ENCODE measurements at places on chromosomes 12 and 14. TPM values are rescaled to one million over a fixed set of nuclear protein-coding genes. Genes with fewer than 3 reads are reported as not detected.

DNA sequence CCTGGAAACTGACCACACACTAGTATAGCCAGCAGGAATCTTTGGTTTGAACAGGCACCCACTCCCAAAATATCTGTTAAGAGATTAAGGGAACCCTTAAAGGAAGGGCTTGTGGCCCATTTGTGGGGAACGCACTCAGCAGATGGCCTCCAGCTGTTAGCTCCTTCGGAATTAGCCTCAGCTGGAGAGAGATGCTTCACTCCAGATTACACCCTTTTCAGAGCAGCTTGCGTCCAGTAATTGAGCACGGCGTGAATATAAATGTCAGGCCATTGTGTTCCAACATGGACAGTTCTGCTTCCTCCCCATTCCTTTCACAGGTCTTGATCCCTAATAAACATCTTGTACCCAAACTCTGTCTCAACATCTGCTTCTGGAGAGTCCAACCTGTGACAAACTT, 397.8 kb downstream of the SEC23A start:
- no peak for DNase-seq

GRCh38 chr12:42744539-42745182, 155.1 kb upstream of the PRICKLE1 start:
- no peak for DNase-seq

The CISTR gene
- total RNA-seq = not detected

The PLD4 gene
- total RNA-seq = 0.04 TPM

DNA sequence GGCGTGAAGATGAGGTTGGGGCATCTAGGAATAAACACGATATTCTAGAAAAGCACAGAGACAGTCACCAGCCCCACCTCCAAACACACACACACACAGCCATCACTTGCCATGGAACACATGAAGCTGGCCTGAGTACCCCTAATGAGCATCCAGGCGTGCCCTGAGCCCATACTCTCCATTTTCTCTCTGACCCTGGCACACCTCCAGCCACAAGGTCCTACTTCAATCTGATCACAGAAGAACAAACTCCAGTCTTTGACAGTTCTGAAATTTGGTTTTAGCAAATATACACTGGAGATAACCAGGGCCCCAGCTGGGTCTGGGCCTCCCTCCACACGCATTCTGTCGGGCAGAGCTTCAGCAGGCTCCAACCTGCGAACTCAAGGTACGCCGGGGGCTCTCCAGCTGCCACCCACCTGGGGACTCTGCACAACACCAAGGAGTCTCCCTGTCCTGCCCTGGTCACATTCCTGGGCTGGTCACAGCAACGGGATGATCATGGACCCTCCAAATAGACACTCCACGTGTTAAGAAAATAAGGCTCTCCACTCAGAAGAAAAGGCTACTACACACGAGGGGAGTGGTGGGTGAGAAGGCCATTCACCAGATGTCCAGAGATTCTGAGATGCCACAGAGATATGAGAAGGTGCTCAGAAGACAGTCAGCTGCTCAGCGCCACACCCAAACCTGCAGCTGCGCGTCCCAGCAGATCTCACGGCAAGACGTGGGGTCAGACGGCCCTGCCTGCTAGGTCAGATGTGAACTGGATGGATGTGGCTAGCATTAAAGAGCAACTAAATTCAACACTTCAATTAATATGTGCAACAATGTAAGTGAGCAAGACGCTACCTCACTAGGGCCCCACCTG, 57.0 kb upstream of the PNMA1 start:
- no peak for DNase-seq

GRCh38 chr12:128387811-128388422, 120.9 kb downstream of the TMEM132C start:
- DNase-seq = no peak

DNA sequence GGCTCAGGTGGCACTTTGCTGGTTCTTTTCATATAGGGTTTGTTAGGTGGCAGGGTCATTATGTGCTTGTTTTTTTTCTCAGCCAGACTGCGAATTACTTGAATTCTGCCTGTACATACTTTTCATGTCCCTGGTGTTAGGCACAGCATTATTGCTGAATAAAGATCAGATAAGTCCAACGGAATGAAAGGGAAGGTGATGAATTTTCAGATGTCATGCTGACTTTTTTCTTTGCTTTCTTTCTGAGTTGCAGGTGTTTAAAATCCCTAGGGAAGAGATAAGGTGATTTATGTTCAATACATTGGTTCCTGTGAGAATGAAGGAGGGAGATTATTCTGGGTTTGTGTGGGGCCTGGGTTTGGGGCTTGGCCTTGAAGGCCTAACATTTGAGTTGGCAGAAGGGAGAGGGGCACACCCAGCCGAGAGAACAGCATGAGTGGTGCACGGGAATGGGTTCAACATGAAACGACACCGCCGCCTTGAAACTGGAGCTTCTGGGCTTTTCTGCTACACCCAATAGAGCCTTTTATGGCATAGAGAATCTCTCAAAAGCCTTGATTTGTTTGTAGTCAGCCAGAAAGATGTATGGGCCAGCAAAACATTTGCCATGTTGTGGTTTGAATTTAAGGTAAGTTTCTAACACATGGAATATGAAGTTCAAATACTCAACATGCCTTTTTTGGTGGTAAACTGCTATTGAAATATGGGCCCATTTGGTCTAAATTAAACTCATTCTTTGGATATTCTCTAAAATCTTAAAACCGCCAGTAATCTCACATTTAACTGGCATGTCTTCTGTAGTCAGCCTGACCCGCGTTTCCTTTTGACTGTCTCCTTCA, 477.0 kb downstream of the PCNX1 start:
- DNase-seq = no peak

The CD163L1 gene
- total RNA-seq = 4.2 TPM

DNA sequence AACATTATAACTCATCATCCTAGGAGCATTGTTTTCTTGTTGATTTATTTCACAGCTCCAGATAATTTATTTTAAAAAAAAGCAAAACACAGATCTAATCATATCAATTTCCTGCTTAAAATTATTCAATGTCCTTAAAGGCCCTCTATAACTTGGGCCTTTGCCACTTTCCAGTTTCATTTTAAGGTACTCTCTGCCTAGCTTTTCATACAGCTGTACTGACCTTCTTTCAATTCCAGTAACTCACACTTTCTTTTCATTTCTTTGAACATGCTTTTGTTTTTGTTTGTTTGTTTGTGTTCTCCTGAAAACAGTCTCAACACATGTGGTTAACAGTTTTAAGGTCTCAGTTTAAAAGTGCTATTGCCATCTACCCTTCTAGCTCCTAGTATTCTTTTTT, 281.9 kb downstream of the ACSS3 start:
- DNase-seq = no peak

GRCh38 chr12:117127933-117128823, 29.0 kb upstream of the TESC start:
- no peak for DNase-seq

DNA sequence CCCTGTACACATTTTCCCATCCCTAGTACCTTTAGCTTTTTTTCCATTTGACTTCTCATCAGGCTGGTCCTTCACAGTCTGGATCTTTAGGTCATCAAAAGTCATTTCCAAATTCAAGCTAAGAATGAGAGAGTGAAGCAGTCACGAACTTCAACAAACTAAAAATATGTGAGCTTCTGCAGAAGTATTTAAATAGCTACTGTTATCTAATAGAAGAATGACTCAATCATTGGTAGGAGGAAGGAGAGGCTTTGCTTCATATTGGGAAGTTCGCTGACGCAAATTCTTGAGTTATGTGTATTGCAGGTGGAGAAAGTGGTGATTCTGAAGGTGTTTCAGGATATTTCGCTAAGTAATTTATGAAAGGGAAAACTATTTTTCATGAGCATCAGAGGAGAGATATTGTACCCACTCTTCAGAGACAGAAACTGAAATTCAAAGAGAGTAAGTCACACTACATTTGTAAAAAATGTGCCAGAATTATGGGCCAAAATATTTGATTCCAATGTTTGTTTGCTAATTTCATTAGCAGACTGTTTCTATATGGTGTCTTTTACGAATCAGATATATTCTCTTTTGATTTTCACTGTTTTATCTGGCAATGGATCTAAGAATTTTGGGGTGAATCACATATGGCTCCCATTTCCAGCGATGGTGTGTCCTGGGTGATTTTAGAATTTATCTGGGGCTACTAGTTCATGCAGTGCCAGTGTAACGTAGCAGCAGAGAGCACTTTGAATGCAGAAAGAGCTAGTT, at the start of gene OLR1:
Gene OLR1, minus strand, starts transcription at position 160 of the 756 bp plus-strand sequence. Its CDS starts 55 bp downstream, at position 105.
- DNase-seq = no peak

The SERPINA12 gene
- total RNA-seq = not detected

GRCh38 chr14:28966416-28967233, 200.0 kb downstream of the FOXG1 start:
- no peak for DNase-seq

The TCL1B gene
- not detected for total RNA-seq

GRCh38 chr14:54658836-54659235, 91.9 kb downstream of the SAMD4A start:
- DNase-seq = no peak

GRCh38 chr14:76726551-76726970, 34.7 kb upstream of the VASH1 start:
- DNase-seq = no peak

The MMP17 gene
- 1.7 TPM for total RNA-seq
